Activated CD4-positive, alpha-beta memory T cell treated with anti-CD3 and anti-CD28 coated beads for 36 hours (primary cell): ENCODE measurements at places on chromosomes 5 and 9. TPM values are rescaled to one million over a fixed set of nuclear protein-coding genes. Genes with fewer than 3 reads are reported as not detected.

Gene PCDHB3
- not detected for total RNA-seq

- DNase-seq = peak; percentile 72
Observed at GRCh38 chr5:132055808-132056609, 4.4 kb upstream of the IL3 start.

Gene DELE1
- 49.3 TPM for total RNA-seq

GRCh38 chr5:9115093-9115492, 430.8 kb downstream of the SEMA5A start:
- DNase-seq = no peak

Gene GIN1
- 9.7 TPM for total RNA-seq

- DNase-seq = peak; percentile 84
Observed at GRCh38 chr5:159412284-159413046, 82.2 kb upstream of the IL12B start.

DNA sequence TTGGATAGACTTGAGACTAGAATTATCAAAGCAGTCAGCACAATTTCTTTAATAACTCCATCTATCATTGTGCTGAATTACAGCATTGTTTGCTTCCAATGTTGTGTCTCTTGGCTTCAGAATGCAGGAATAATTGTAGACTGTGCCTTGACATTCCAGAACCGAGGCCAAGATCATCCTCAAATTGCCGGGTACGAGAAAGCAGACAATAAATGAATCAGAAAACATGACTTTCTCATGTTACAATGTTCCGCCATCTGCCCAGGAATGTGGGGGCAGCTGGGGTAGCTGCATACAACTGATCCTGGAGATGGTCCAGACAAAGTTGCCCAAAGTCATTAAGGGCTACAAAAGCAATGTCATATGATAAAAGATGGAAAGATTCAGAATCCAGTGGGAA, 206.2 kb upstream of the SGCD start:
- no peak for DNase-seq

- no peak for DNase-seq
Observed at GRCh38 chr5:98940581-98940980, 11.8 kb upstream of the CHD1 start.

DNA sequence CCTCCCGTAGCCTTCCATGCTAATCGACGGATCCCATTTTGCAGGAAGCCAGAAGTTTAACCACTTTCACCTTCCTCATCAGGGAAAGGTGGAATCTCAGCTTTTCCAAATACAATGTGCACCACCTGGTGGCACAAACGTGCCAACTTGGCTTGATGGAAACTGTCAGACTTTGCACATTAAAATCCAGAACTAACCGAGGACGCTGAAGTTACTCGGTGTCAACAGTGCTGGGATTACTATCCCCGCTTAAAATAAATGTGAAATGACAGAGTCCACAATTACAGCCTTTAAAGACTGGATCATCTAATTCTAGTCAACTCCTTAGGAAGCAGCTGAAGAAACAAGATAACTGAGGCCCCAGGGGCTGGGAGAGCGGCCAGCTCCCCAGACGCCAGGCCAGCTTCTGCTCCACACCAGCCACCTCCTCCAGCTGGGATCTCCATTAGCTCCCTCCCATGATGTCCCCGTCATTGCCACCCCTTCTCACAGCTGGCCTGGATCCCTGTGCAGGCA, 50.1 kb upstream of the RETREG1 start:
- peak; percentile 22 for DNase-seq

GRCh38 chr9:121888438-121888775, 204.7 kb downstream of the TTLL11 start:
- DNase-seq = peak; percentile 33

Gene TAF1L
- total RNA-seq = not detected

Gene TLR4
- not detected for total RNA-seq

Gene ZDHHC11
- total RNA-seq = 6.2 TPM

- DNase-seq = no peak
Observed at GRCh38 chr5:178392386-178392785, 159.8 kb upstream of the PHYKPL start.

Gene ADGRV1
- total RNA-seq = 0.05 TPM

DNA sequence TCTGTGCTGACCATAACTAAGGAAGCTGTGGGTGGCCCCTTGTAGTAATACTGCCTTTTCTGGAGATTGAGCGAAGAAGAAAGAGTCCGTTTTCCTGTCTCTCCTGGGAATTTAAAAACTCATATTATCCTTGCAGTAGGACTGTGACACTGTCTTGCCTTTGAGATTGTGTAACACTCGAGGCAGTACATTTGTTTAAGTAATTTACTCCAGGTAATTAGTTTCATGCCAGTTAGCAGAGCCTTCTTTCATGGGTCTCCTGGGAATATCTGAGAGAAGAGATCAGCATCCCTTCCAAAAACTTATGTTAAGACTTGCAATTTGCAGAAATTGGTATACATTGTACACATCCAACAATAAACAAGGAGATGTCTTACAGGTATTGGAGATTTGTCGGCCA, 405.6 kb downstream of the DMRT2 start:
- no peak for DNase-seq

Gene SPATA31C1
- not detected for total RNA-seq

- DNase-seq = no peak
Observed at GRCh38 chr5:72326306-72326649, 6.1 kb downstream of the PTCD2 start.

GRCh38 chr5:68277431-68277830, 61.9 kb downstream of the PIK3R1 start:
- no peak for DNase-seq

- no peak for DNase-seq
Observed at GRCh38 chr9:21803649-21804048, 1.2 kb downstream of the MTAP start.

Gene MEGF9
- 4.6 TPM for total RNA-seq

Gene NTRK2
- 0.65 TPM for total RNA-seq

GRCh38 chr5:65928860-65929259, 2.5 kb downstream of the ERBIN start:
- no peak for DNase-seq

Gene ARHGEF39
- 28.2 TPM for total RNA-seq

GRCh38 chr5:171667341-171668096, 118.1 kb upstream of the SMIM23 start:
- DNase-seq = no peak

DNA sequence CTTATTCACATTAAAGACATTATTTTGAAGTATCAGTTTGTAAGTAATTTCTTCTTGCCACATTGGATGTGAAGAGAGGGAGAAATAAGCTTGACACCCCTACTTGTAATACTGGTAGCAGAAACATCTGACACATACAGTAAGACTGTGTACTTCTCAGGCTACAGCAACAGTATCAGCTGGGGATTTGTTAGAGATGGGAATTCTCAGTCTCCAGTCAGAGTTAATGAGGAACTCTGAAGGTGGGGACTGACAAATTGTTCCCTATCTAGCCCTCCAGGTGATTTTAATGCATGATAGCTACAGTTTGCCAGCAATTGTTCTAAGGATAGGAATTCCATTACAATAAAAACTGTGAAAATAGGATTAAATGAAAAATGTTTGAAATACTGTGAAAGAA, 524.8 kb downstream of the PRR16 start:
- DNase-seq = no peak

DNA sequence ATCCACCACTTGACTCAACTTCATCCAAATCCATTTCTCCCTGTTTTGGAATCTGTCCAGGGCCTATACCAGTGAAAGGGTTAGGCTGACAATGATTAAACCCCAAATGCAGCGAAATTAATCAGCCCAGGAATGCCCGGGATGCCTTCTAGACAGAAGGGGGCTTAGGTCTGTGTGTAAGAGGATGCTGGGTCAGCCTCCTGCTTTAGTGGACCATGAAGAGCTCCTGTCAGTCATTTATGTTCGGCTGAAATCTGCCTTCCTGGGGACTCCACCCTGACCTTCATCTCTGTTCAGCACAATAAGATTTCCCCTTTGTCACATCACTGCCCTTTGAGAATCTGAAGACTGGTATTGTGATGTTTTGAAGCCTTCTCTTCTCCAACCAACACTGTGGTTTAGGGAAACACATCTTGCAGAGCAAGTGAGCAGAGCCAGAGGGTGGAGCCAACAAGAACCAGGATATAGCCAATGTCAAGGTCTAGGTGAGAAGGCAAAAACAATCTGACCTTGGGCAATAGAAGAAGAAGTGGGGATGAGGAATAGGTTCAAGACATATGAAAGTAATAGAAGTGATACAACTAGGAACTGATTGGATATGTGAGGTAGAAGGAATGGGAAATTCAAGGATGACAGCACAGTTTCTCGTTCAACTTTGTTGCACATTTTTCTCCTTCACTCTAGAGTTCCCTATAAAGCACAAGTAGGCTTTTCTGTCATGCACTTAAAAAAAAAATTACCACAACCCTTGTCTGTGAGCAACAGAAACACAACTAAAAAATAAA, 234.4 kb downstream of the ARHGAP26 start:
- no peak for DNase-seq

GRCh38 chr5:121691478-121691877, 160.2 kb upstream of the FTMT start:
- DNase-seq = no peak

GRCh38 chr5:151619812-151620460, 28.8 kb upstream of the FAT2 start:
- no peak for DNase-seq

Gene ZNF483
- 3.4 TPM for total RNA-seq

DNA sequence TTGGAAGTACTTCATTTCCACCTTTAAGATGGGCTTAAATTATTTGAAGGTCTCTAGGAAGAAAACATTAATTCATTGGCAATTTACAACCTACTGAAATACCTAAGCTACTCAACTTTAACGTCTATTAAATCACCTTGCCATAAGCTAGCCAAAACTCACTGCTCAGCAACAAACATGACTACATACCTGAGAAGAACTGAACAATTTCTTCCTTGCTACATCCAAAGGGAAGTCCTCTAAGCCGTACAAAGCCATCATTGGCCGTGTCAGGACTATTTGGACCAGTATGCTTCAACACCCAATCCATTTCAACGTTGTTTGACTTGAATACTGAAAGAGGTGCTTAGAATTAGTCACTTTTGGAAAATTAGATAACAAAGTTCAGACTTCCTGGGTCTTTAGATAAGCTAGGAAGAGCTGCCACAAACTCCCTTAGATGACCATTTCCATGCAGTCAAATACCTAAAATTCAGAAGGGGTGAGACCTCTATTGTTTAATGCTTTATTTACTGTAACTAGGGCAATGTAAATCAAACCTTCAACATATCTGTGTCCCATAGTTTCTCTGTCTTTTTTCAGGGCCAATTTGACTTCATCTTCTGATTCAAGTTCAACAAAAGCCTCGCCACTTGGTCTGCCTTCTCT, 2.6 kb downstream of the HNRNPH1 start:
- no peak for DNase-seq

Gene ANKRD18A
- total RNA-seq = 8.6 TPM

- DNase-seq = no peak
Observed at GRCh38 chr9:22073349-22073748, 64.2 kb upstream of the CDKN2B start.

Gene ARSI
- not detected for total RNA-seq

- no peak for DNase-seq
Observed at GRCh38 chr5:77258652-77259051, 48.2 kb downstream of the PDE8B start.

DNA sequence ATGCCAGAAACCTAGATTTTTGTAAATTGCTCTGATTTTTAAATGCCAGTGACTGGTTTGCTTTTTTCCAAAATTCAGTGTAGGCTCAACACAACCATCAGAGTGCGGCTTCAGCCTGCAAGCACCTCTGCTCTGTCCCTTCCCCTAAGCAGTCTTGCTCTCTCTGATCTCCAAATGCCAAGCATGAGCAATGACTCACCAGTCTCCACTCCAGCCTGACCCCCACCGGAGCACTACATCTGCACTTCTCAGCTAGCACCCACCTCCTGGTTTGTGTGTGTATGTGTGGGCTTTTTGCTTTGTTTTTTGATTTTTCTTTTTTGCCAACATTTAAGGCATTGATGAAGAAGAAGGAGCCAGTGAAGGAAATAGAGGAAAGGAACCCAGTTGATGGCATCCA, 61.4 kb upstream of the ADRA1B start:
- no peak for DNase-seq

Gene CER1
- not detected for total RNA-seq

Gene PCDHGB7
- not detected for total RNA-seq

GRCh38 chr9:72856972-72857623, 95.8 kb downstream of the ALDH1A1 start:
- DNase-seq = no peak
